ENCODE measurements at places on chromosomes 7 and 10.

DNA sequence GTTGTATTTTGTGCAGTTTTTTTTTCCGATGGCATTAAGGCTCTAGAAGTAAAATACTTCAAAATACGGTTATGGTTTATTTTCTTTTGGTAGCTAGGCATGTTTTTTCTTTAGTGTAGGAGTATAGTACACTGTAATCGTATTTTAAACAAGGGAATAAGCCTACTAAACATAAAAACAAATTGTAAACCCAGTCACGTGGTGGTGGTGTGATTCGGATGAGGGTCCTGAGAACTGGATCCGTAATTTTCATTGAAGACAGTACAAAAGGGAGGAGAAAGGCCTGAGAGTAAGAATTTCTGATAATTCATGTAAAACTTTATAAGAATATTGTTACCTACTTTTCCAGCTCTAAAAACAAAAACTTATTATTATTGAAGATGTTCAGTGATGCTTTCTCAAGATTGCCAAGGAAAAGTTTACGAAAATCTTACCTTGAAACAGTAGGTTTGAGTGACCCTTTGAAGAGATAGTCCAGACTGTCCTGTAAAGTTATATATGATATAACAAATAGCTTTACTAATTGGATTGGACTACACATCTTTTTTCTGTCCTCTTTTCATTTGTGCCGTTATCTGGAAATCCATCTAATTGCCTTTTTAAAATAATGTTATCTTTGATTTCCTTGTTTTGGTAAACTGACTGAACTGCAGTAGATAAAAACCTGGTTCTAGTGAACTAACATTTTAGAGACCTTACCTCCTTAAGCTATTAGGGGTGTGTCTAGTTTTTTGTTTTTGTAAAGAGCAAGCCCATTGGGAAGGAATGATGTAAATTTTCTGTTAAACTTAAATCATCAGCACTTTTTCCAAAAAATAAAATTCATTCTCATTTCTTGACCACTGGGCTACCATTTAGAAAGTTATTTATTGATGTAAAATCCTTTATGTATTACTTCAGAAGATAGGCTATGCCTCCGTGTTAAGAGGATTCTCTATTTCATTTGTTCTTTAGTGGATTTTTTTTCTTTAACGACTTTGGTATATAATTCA is 1.0 kb upstream of the PBLD start:
- DNase-seq, result no peak

- no peak for DNase-seq
These were observed 20.5 kb upstream of the CEP41 start for GRCh38 chr7:130461272-130461671.

GRCh38 chr7:151595702-151596350 is 76.1 kb upstream of the RHEB start:
- DNase-seq, result no peak

DNA sequence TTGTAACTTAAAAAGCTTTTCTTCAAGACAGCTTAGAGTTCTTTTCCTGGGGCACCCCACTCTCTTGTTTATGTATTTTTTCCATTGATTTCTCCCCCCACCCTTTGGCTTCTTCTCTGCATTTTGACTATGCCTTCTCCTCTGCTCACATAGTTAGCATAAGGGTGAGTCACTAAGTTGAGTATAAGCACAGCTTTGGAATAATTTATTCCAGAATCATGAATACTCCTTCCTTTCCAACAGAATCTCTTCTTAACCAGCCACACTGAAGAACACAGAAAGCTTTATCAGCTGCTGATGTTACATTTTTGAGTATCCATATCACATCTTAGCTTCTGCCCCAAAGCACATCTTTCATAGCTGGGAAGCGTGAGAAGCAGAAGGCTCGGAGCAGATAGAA is 449.5 kb upstream of the MKI67 start:
- no peak for DNase-seq

- DNase-seq, result no peak
These were observed 1297.2 kb upstream of the LRRTM3 start for GRCh38 chr10:65628493-65629139.

- no peak for DNase-seq
These were observed 87.6 kb upstream of the SEMA3D start for GRCh38 chr7:85274454-85274853.

DNA sequence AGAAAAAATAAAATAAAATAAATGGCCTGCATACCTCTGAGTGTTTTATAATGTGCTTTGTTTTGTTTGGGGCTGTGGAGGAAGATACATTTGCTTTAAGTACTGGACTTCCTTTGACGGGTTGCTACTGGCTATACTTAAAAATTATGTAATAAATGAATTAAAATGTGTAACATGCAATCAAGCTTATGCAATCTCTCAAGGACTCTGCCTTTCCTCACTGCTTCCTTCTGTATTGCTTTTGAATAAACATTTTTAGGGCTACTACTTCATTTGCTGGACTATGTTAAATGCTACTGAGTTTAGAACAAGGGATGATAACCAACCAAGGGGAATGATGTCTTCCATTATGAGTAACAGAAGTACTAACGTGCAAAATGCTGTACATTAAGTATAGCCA is 91.6 kb downstream of the ETV1 start:
- DNase-seq, result no peak

- no peak for DNase-seq
These were observed 15.1 kb downstream of the NUDT1 start for GRCh38 chr7:2257046-2257551.

DNA sequence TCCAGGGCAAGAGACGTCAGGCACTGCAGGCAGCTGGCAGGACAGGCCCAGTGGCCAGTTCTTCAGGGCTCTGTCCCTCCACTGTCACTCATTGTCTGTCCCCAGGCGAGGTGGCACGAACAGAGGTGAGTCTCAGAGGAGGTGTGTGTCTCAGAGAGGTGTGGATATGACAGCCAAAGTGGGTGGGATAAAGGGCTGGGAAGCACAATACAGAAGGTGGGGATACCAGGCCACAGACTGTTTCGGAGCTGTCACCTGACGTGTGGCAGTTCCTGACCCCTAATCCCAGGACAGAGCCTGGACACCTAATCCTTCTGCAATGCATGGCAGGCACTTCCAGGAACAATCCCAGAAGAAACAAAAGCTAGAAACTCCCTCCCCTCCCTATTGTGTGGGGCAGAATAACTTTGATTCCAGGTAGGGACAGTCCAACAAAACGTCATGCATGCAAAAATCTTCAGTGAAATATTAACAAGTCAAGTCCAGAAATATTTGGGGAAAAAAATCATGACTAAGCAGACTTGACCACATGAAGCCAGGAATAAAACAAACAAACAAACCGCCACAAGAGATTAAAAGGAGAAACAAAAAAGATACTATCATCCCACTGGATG is 11.6 kb downstream of the KLRG2 start:
- no peak for DNase-seq

GRCh38 chr10:99232360-99232999 is 3.2 kb downstream of the HPSE2 start:
- peak; percentile 16 for DNase-seq

DNA sequence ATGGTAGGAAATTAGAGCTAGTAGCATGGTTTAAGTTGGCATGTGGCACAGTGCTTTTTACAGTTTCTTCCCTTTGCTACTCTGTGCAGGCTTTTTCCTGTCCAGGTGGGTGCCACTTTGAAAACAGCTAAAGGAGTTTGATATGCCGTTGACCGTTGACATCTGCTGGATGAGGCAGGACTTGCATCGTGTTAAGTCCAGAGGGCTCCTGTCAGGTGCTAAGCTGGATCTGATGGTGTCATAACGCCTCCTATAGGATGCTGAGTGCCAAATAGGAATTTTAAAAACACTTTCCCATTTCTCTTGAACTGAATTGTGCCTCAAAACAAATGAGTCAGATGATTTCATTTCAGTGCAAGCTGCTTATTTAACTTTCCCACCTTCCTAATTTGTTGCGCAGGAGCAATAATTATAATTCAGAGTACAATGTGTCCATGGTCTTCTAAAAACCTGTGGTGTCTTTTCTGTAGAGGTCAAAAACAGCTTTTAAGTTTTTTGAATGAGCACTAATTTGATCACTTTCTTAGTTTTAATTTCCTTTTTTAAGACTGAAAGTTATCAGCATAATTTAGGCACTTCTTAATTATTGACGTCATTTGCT is 178.3 kb downstream of the CDCA7L start:
- peak; percentile 91 for DNase-seq

GRCh38 chr10:68562661-68563570 is 2.8 kb downstream of the TET1 start:
- peak; percentile 8 for DNase-seq

DNA sequence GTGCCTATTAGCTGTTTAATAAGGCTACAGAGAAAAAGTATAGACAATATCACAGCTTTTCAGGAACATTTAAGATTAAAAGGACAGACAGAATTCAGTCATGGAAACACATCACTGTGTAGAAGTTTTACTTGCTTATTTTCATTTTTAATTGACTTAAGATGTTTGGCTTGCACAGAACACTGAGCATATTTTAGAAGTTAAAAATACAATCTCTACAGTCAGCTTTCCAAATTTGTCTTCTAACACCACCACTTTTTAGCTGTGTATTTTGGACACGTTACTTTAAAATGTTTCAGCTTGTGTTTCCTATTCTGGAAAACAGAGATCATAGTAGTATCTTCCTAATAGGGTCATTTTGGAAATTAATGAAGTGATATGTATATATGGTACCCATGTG is 11.8 kb downstream of the CFAP69 start:
- DNase-seq, result no peak

DNA sequence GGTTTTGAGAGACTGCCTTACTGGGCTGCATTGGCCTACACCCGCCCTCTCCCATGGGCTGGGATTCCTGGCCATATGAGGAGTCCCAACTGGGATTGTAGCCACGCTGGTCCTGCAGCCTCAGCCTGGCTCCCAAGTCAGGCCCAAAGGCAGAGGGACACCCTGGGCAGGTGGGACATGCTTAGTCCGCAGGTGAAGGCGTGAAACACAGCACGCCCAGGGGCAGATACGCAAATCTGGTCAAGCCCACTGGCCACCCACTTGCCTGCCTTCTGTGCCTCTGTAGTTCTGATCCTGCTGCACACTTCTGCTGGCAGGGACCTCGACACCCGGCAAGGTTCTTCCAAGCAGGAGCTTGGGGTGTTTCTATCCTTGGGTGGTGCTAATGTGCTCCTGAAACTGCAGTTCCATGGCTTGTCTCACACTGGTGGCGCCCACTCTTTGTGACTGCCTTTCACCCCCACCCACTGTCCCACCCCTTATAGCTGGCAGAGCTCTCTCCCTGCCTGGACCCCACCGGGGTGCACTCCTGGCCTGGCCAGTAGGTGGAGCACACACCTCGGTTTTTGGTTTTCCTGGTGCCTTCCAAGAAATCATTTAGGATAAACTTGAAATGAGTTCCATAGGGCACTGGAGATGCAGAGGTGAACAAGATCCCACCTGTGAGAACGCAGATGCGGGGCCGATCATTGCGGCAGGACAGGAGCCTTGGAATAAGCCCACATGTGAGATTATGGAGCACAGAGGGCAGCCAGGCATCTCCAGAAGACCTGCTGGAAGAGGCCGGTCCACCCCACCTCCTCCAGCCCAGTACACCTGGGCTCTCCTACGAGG is 47.9 kb downstream of the MKI67 start:
- peak; percentile 36 for DNase-seq

DNA sequence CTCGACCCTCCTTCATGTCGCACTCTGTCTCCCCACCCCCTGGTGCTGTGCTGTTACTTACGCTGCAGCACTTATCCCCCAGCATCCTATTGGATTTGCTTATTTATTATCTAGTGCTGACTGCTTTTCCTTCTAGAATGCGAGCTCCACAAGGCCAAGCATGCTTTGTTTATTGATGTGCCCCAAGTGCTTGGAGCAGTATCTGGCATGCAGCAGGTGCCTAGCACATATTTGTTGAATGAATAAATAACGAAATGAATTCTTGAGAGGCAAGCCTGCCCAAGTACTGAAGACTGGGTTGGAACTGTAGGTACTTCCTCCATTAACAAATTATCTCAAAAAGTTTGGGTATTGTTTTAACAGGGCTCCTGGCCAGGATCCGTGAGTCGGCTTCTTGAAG is 24.8 kb upstream of the ZNF32 start:
- DNase-seq, result no peak

GRCh38 chr7:70736715-70737460 is 395.1 kb upstream of the GALNT17 start:
- DNase-seq, result no peak

- no peak for DNase-seq
These were observed 78.4 kb upstream of the GJD4 start for GRCh38 chr10:35526746-35527145.

DNA sequence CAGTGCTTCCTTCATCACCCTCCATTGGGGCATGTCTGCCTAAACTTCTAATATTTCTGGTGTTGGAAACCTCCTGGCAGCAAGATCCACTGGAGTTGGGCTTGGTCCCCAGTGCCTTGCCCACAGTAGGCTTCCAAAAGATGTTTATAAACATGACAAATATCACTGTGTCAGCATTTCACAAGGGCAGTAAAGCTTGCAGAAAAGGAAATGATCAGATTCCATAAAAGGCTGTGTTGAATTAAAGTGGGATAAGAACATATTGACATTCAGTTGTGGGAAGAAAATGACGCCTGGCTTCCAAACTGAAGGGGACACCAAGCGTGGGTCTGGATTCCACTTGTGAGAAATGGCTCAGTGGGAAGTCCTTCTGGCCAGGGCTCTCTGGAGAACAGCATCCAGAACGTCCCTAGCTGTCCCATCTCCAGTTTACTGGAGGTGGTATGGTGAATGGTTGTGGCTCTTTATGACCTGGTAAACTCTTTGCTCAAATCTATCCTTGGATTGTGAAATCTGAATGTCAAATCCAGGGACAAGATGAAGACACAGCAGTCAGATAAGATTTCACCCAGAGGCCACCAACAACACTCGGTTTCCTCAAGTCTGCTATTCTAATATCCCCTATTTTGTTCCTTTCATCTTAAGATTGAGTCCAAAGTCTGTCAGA is 287.2 kb downstream of the TNS3 start:
- no peak for DNase-seq

- DNase-seq, result no peak
These were observed 4.6 kb downstream of the HSPA12A start for GRCh38 chr10:116737627-116738327.

- peak; percentile 88 for DNase-seq
These were observed 75.8 kb downstream of the C1GALT1 start for GRCh38 chr7:7257899-7258692.

GRCh38 chr10:24009736-24010135 is 199.2 kb upstream of the KIAA1217 start:
- DNase-seq, result no peak

- DNase-seq, result no peak
These were observed 167.6 kb upstream of the INSYN2A start for GRCh38 chr10:127364034-127364433.

- DNase-seq, result no peak
These were observed 5.6 kb upstream of the POM121 start for GRCh38 chr7:72919256-72919775.

- no peak for DNase-seq
These were observed 107.2 kb upstream of the EEPD1 start for GRCh38 chr7:36045830-36046341.

DNA sequence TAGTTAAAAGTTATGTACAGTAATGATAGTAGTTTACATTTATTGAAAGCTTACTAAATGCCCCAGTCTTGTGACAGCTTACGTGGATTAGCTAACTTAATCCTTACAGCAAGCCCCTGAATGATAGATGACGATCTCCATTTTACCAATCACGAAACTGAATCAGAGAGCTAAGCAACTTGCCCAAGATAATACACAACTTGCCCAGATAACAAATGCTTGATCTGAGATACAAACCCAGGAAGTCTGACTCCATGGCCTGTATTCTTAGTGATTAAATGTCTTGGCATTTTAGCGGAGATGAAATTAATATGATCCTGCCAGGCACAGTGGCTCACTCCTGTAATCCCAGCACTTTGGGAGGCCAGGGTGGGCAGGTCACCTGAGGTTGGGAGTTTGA is 46.9 kb upstream of the FMC1 start:
- no peak for DNase-seq
